ENCODE measurements at places on chromosomes 4 and X.

DNA sequence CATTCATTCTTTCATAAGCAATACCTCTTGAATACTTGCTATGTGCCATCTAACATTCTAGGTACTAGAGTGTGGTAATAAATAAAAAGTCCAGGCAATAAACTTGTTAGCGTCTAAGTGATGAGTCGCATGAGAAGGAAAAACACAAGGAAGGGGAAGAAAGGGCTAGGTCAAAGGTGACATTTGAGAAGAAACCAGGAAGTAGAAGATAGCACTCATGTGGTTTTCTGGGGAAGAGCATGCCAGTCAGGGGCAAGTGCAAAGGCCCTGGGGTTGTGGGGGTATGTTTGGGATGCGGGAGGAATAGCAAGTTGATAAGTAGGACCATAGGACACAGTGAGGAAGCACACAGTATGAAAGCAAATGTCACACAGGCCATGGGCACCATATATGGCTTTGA, 157.0 kb downstream of the TSPAN5 start:
- DNase-seq: no peak

DNA sequence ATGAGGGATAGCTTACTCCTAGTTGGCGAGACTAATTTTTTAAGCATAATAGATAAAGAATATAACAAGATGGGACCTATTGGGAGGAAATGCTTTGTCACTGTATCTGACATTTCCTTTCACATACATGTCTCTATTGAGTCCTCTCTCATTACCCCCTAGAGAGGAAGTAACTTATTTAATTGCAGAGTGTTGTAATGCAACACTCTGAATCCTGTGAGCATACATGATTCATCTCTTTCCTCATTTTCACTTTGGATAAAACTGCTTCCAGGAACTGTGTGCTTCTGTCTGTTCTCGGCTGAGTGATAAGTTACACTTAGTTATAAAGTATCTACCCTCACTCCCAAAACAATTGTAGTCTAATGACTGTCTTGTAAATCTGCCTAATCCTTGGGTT, 266.1 kb upstream of the ANXA10 start:
- DNase-seq: peak; percentile 8

- DNase-seq: peak; percentile 32
These were observed 40.4 kb downstream of the NSG1 start for GRCh38 chr4:4427121-4427870.

- no peak for DNase-seq
These were observed 2.3 kb downstream of the IKBKG start for GRCh38 chrX:154549766-154550165.

GRCh38 chrX:18354369-18355223, at the start of gene SCML2:
Gene SCML2, minus strand, starts transcription at chrX:18354688. Its CDS starts 20,617 bp downstream, at chrX:18334071.
- DNase-seq: peak; percentile 44

DNA sequence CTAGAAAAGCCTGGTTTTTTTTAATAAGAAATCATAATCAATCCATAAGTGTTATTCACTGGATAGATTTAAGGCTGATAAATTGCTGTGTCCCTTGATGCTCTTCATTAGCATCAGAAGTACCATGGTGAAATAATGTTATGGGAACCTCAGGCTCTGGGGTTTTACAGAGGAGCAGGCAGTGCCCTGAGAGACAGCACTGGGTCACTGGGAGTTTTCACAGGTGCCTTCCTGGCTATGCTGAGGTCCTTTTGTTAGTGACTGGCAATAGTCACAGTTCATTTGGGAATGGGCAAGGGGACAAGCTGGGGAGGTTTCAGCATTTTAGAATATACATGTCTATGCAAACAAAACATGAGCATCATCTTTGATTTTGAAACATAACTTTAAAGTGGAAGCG, 38.6 kb downstream of the ANK2 start:
- DNase-seq: no peak

GRCh38 chr4:2934077-2934812, 29.0 kb downstream of the NOP14 start:
- peak; percentile 28 for DNase-seq

DNA sequence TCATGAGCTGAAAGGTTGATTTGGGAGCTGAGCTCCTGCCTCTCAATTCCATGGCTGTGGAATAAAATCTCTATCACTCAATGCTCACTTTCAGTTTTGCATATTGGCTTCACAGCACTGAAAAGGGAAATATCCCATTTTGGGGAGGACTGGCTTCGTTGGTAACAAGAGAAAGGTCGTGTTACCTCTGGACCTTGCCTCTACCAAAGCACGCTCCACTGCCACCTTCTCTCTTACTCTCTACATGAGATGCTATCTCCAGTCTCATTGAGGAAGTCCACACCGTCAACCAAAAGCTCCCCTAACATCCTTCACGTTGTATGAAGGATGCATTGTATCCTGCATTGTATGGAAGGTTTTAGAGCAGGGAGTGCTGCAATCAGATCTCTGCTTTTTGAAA, 195.0 kb upstream of the LDB2 start:
- DNase-seq: no peak

- DNase-seq: peak; percentile 49
These were observed 147.1 kb downstream of the NHS start for GRCh38 chrX:17521871-17522693.

DNA sequence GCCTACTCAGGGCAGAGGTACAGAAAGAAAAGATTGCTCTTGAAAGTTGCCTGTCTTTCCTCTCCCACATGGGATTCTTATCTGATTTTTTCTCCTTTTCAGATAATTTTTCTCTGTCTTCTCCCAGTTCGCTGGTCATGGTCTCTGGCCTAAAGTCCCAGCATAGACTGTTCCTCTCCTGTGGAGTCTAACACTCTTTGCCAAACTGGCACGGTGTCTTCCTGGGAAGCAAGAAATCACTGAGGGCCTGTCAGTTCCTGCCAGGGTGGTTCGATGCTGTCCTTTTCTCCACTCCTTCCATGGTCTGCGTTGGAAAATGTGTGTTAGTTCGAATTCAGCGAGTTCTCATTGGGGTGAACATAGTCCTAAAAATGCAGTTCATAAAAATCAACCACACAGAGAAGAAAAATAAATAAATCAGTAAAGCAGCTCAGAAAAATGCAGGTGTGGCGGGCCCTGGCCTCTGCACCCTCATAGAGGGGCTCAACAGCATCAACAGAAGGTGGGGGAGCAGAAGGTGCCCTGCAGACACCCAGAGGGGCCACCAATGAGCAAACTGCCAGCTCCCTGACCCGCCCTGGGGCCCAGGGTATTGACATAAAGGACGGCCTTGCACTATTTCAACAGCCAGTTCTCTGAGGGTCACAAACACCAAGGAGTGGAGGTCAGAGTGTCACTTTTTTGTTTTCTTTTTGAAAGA, 2.1 kb downstream of the RGN start:
- no peak for DNase-seq

Measured in fibroblast of skin of scalp (primary cell).